ENCODE measurements at places on chromosomes 12 and 14. TPM values are rescaled to one million over a fixed set of nuclear protein-coding genes. Genes with fewer than 3 reads are reported as not detected.
A peak's percentile ranks its signal among the peaks of the same experiment; 100 is the strongest.

GRCh38 chr12:130204541-130204953, 42.3 kb downstream of the FZD10 start:
- H3K27ac ChIP-seq, result no peak overlapping the region
- no peaks in the 10 kb centered on the region for H3K4me1 ChIP-seq
- H3K4me3 ChIP-seq, result no peak overlapping the region

GRCh38 chr12:19764408-19764807, 325.1 kb downstream of the AEBP2 start:
- H3K36me3 ChIP-seq, result no peaks in the 10 kb centered on the region
- H3K27ac ChIP-seq, result no peak overlapping the region
- no peaks in the 10 kb centered on the region for H3K27me3 ChIP-seq
- DNase-seq, result no peak
- H3K4me3 ChIP-seq, result no peak overlapping the region

DNA sequence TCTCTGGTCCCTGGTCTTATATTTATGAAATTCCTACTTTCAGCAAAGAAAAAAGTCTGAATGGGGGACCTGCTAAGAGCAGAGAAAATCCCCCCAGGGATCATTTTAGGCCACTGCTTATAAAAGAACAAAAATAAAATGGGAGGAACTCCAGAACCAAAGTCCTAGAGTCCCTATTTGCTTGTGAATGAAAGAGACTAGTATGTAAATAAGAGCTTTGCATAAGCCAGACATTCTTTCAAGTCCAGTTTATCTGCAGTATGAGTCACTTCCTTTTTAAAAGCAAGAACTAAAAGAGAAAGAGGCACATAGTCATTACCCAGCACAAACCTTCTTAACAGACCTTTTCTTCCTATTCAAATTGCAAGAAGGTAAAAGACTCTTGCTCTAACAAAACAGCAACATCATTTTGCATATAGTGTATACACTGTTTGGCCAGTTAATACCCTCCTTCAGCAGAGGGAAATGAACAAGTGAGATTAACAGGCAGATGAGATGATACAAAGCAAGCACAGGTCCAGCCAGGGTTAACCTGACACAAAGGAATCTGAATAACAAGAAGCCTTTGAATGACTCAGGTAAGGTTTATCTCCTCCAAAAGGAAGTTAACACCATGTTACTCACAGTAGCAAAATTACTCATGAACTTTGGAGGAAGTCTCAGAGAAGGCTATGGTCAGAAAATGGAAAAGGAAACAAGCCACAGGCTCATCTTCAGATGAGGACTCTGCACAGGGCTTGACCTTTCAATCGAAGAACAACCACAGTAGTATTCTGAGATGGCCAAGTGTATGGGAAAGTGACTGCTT, 87.3 kb downstream of the PHLDA1 start:
- H3K27me3 ChIP-seq, result no peaks in the 10 kb centered on the region
- H3K36me3 ChIP-seq, result no peaks in the 10 kb centered on the region
- H3K27ac ChIP-seq, result peak overlapping the region; percentile 70
- DNase-seq, result no peak
- no peak overlapping the region for H3K4me3 ChIP-seq

Gene HOXC12
- total RNA-seq, result not detected

- no peak overlapping the region for H3K27ac ChIP-seq
- H3K36me3 ChIP-seq, result no peaks in the 10 kb centered on the region
- no peak for DNase-seq
These were observed 29.5 kb downstream of the TSPAN8 start for GRCh38 chr12:71128191-71128788.

Gene SLCO1B1
- total RNA-seq, result 137 TPM

DNA sequence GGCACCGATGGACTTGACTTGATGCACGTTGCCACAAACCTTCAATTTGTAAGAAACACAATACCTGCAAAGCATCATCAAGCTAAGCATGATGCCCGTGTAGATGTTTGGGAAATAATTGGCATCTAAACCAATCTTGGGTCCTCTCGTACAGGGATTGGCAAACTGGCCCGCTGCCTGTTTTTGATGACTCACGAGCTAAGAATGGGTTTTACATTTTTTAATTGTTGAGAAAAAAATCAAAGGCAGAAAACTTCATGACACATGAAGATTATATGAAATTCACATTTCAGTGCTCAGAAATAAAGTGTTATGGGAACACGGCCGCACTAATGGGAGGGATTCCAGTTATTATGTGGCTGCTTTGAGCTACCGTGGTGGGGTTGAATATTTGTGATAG, 10.9 kb downstream of the MTA1 start:
- no peaks in the 10 kb centered on the region for H3K36me3 ChIP-seq
- H3K27ac ChIP-seq, result peak overlapping the region; percentile 87
- DNase-seq, result no peak
- no peak overlapping the region for H3K4me3 ChIP-seq

Gene CGRRF1
- total RNA-seq, result 5.4 TPM

- no peaks in the 10 kb centered on the region for H3K36me3 ChIP-seq
- no peak overlapping the region for H3K27ac ChIP-seq
- no peaks in the 10 kb centered on the region for H3K27me3 ChIP-seq
- H3K4me1 ChIP-seq, result no peaks in the 10 kb centered on the region
- no peak overlapping the region for H3K4me3 ChIP-seq
These were observed 21.1 kb upstream of the C1S start for GRCh38 chr12:7039403-7039802.

DNA sequence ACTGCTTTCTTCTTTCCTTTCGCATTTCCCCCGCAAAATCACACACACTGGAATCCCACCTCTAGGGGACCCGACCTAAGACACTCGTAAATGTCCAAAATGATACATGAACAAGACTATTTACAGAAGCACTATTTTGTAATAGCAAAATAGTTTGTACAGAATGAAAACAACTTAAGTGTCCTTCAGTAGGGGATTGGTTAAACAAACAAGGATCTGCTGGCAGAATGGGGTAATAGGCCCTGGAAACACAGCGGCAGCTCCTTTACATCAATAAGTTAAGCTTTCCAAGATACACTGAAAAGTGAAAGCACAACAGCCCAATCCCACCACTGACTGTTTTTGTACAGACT, 48.8 kb downstream of the LTBP2 start:
- H3K27ac ChIP-seq, result no peak overlapping the region
- no peak overlapping the region for H3K4me3 ChIP-seq
- H3K4me1 ChIP-seq, result no peaks in the 10 kb centered on the region
- H3K36me3 ChIP-seq, result no peaks in the 10 kb centered on the region

DNA sequence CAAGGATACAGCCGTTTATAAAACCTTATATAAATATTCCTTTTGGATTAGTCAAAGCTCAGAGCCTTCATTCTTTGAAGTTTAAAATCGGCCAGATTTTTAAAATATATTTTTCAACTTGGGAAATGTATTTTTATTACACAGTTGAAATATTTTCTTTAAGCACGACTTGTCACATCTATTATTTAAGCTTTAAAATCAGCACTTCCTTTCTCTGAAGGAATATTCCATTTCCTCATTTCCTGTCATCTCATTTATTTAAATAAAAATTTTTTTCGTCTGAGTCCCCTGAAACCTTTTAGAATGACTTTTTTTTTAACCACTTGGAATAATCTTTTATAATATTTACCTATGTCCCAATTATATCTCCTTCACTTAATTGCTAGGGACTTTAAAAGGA, 107.5 kb upstream of the PDE3A start:
- no peaks in the 10 kb centered on the region for H3K27me3 ChIP-seq
- H3K4me1 ChIP-seq, result no peaks in the 10 kb centered on the region
- H3K27ac ChIP-seq, result no peak overlapping the region
- DNase-seq, result no peak
- no peak overlapping the region for H3K4me3 ChIP-seq

Gene SLC7A7
- total RNA-seq, result 11.4 TPM

Gene PCED1B
- 1.4 TPM for total RNA-seq

DNA sequence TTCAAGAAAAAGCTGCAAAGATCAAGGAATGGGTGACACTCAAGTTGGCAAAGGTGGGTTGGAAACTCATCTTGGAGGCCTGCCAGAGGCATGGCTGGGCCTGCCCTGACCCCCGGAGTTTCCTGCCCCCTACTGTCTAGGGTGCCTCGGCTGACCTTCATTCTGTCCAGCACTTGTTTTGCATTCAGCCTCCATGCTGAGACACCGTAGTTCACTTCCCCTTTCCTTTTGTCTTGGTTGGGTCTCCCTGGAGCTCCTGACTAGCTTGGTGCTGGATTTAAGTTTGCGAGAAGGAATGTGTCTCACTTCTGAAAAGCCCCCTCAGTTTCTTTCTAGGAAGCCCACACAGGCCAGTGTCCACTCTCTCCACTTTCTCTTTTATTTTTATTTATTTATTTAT, 26.5 kb downstream of the PLEKHH1 start:
- H3K4me1 ChIP-seq, result no peaks in the 10 kb centered on the region
- no peak overlapping the region for H3K27ac ChIP-seq
- no peaks in the 10 kb centered on the region for H3K36me3 ChIP-seq
- no peak for DNase-seq
- no peak overlapping the region for H3K4me3 ChIP-seq

- H3K4me3 ChIP-seq, result no peak overlapping the region
- H3K36me3 ChIP-seq, result no peaks in the 10 kb centered on the region
- peaks cover 24% of the 10 kb centered on the region for H3K4me1 ChIP-seq
- H3K27me3 ChIP-seq, result no peaks in the 10 kb centered on the region
These were observed 81.2 kb upstream of the RAP1B start for GRCh38 chr12:68529466-68529865.

DNA sequence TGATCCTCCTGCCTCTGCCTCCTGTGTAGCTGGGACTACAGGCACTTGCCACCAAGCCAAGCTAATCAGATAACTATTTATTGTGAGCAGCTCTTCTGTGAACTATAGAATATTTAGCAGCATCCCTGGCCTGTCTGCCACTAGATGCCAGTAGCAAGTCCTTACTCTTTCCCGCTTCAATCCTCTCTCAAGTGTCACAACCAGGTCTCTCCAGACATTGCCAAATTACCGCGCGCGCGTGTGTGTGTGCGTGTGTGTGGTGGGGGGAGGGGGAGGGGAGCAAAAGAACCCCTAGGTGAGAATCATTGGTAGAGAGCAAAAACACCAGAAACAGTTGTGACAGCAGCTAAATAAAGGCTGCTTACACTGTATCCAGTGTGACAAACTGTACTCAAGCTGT, 49.9 kb downstream of the PPP2R5E start:
- H3K27ac ChIP-seq, result no peak overlapping the region
- no peak for DNase-seq
- no peaks in the 10 kb centered on the region for H3K27me3 ChIP-seq

Gene TMEM260
- 14.9 TPM for total RNA-seq

- no peaks in the 10 kb centered on the region for H3K4me1 ChIP-seq
- no peaks in the 10 kb centered on the region for H3K36me3 ChIP-seq
- no peak overlapping the region for H3K27ac ChIP-seq
These were observed 552.8 kb downstream of the VRK1 start for GRCh38 chr14:97349946-97350345.

DNA sequence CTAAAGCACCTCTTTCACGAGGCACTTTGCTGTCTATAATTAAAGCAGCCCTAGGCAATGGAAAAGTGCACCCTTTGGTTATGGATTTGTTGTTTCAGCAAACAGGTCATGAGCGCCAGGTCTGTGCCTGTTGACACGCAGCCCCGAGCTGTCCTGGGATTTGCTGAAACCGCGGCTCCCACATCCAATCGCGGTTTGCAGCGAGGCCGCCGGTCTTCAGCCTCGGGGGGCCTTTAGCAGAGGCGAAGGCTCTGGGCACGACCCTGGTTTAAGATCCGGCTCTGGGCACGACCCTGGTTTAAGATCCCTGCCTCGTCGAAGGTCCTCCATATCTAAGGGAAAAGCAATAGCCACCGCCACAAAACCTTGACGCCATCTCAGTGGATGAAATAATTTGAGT, 79.2 kb downstream of the GLT1D1 start:
- H3K27ac ChIP-seq, result no peak overlapping the region
- H3K4me1 ChIP-seq, result no peaks in the 10 kb centered on the region
- no peak overlapping the region for H3K4me3 ChIP-seq
- no peaks in the 10 kb centered on the region for H3K36me3 ChIP-seq

DNA sequence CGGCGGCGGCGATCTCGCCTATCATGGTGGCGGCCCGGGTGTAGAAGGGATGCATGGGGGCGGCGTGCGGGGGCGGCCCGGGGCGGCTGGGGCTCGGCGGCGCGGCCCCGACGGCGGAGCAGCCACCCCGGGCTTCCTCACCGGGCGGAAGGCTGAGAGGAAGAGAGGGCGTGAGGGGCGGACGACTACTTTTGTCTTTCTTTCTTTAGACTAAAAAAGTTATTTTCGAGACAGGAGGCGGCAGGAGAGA, 240 bp downstream of the BTG1 start:
- peaks cover 20% of the 10 kb centered on the region for H3K36me3 ChIP-seq
- no peaks in the 10 kb centered on the region for H3K27me3 ChIP-seq
- H3K27ac ChIP-seq, result peak overlapping the region; percentile 99
- H3K4me1 ChIP-seq, result peaks cover 7% of the 10 kb centered on the region
- H3K4me3 ChIP-seq, result peak overlapping the region; percentile 81
- no peak for DNase-seq

DNA sequence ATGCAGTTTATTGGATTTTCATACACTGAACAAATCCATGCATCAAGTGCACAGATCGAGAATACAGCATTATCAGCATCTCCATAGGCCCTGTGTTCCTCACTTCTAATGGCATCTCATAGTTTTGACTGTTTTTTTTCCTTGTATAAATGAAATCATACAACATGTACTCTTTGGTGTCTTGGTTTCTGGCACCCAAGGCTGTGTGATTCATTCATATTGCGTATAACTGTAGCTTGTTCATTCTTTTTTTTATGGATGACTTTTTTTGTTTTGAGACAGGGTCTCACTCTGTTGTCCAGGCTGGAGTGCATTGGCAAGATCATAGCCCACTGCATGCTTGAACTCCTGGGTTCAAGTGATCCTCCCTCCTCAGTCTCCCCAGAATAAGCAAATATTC, 14.3 kb downstream of the RASSF8 start:
- no peaks in the 10 kb centered on the region for H3K36me3 ChIP-seq
- H3K4me3 ChIP-seq, result no peak overlapping the region
- DNase-seq, result no peak
- H3K27ac ChIP-seq, result no peak overlapping the region
- no peaks in the 10 kb centered on the region for H3K4me1 ChIP-seq

- H3K27ac ChIP-seq, result no peak overlapping the region
- H3K36me3 ChIP-seq, result no peaks in the 10 kb centered on the region
- no peak for DNase-seq
- H3K4me3 ChIP-seq, result no peak overlapping the region
- peaks cover 40% of the 10 kb centered on the region for H3K4me1 ChIP-seq
These were observed 76.5 kb downstream of the RFLNA start for GRCh38 chr12:124371366-124371765.

- H3K4me3 ChIP-seq, result no peak overlapping the region
- H3K36me3 ChIP-seq, result no peaks in the 10 kb centered on the region
- no peak for DNase-seq
- no peaks in the 10 kb centered on the region for H3K27me3 ChIP-seq
- H3K27ac ChIP-seq, result no peak overlapping the region
These were observed 457.1 kb upstream of the TBX3 start for GRCh38 chr12:115140981-115141655.

DNA sequence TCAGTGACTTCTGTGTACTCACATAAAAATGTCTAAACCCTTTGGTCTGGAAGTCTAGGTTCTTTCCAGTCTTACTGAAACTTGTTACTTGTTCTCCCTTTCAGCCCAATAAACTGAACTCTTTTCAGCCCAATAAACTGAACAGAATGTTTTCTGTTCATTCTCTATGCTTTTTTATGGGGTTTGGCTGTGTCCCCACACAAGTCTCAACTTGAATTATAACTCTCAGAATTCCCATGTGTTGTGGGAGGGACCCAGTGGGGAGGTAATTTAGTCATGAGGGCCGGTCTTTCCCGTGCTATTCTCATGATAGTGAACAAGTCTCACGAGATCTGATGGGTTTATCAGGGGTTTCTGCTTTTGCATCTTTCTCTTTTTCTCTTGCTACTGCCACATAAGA, 15.0 kb upstream of the NEDD1 start:
- no peak for DNase-seq
- no peak overlapping the region for H3K4me3 ChIP-seq
- H3K4me1 ChIP-seq, result no peaks in the 10 kb centered on the region
- H3K36me3 ChIP-seq, result no peaks in the 10 kb centered on the region
- H3K27ac ChIP-seq, result no peak overlapping the region
- no peaks in the 10 kb centered on the region for H3K27me3 ChIP-seq

Gene AQP6
- total RNA-seq, result not detected
